Stimulated activated CD4-positive, alpha-beta T cell treated with anti-CD3 and anti-CD28 coated beads, Interleukin-2, amount 100 ng/mL, for 24 hours (primary cell): ENCODE measurements at places on chromosomes 4 and X.

DNA sequence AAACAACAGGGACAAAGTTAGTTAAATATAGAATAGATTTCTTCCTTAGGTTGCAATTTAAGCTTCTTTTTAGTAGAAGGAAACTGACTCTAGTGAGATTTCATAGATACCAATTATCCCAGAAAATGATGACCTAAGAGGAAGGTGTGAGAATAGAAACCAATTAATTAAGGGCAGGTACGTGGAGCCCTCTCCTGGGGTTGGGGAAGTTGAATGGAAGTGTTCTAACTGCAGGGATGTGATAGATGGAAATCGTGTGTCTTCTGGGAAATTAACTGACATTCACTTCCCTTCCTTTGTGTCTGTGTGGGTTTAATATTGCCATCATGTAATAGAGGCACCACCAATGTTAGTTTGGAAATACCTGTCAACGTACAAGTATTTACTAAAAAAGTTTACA is 204.1 kb upstream of the ANK2 start:
- no peak for DNase-seq

- no peak for DNase-seq
Measured at GRCh38 chr4:40281099-40281498, 54.0 kb upstream of the CHRNA9 start.

GRCh38 chrX:49860867-49861535 is 18.3 kb upstream of the USP27X start:
- DNase-seq, result no peak

GRCh38 chrX:3129256-3129655 is 88.0 kb downstream of the ARSF start:
- no peak for DNase-seq

- no peak for DNase-seq
Measured at GRCh38 chr4:169314906-169315305, 44.1 kb upstream of the SH3RF1 start.

DNA sequence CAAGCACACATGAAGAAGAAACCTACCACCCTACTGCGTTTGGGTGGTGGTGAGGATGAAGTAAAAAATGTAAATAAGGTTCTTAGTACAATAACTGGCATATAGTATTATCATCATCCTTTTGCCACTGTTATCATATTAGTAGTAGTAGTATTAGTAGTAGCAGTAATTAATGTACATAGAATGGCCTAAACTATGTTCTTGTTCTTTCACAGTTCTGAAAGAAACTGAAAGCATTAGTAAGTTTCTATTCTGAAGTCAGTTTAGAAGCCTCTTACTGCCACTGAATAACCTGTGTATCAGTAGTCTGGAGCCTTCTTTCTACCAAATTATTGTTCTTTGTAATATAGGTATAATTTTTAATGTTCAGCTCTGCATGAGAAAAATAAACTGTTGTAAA is 21.0 kb downstream of the COL4A6 start:
- DNase-seq, result no peak

DNA sequence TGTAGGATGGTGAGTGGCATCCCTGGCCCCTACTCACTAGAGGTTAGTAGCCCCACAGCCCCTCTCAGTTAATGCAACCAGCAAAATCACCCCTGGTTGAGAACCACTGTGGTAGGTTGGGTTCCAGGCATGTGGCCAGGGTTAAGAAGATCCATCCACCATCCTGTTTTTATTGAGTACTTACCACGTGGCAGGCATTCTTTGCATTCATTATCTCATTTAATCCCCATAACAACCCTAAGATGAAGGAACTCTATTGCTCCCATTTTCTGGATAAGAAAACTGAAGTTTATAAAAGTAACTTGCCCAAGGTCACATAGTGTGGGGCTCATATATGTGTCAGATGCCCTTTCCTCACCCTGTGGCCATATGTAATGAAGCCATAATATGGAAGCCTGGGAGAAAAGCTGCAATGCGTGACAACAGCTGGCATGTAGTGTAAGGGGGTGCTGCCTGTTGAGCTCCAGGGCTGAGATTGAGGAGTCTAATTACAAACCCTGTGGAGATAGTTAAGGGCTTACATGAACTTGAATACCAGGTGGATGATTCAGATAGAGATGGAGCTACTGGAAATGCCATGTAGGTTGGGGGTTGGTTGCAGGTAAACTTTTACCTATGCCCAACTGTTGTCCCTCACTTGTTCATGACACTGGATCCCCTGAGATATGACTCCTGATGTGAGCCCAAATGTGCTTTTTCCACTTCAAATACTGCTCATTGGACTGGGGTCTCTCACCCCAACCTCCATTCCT is 100.2 kb upstream of the PGRMC2 start:
- no peak for DNase-seq

GRCh38 chr4:11216520-11216919 is 212.2 kb downstream of the HS3ST1 start:
- no peak for DNase-seq

DNA sequence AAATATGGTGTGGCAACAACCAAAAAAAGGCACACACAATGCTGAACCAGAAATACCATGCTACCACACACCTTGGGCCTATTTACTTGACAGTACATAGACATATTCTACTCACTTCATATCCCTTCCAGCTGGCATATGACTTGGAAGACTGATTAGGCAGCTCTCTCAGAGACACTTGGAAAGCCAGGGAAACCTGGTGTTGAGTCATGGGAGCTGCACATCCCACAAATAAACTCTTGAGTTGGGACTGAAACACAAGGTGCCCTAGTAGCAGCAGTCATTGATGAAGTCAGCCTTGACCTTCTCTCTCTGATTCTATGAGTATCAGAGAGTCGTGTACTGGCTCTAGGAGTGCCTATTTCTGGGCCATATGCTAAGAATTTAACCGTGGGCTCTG is 776.6 kb upstream of the LCORL start:
- DNase-seq, result no peak

DNA sequence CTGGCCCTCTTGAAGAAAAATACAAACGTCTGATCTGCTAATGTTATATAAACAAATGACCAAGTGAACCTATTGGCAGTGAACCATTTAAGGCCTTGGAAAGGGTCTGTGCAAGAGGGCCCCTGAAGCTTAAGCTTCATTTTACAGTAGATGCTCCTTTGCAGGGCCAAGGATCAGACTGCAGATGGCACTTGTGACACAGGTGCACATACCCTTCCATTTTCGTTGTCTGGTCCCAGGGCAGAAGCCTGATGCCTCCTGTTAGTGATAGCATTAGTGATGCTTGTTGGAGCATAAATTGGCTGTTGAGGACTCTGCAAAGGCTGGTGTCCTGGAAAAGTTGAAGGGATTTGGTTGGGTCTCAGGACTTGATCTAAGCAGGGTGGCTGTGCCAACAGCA is 46.5 kb downstream of the ETNPPL start:
- DNase-seq, result no peak

- DNase-seq, result no peak
Measured at GRCh38 chr4:83247415-83248357, 36.9 kb downstream of the COQ2 start.

DNA sequence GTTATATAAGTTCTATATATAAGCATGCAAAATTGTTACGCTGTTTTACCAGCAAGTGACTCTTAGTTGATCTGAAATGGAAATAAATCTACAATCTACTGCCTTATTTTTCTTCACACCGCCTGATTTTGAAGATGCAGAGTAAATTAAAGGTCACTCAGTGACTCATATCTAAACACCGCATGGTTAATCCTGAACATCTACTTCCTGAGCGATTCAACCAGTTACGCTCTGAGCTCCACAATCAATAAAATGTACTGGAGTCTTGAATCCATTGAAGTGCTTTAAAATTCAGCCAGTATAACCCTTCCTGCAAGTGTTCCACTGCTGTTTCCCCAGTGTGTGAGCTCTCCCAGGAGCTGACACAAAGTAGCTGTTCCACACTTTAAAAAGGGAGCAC is 192.8 kb downstream of the SLC7A11 start:
- no peak for DNase-seq

DNA sequence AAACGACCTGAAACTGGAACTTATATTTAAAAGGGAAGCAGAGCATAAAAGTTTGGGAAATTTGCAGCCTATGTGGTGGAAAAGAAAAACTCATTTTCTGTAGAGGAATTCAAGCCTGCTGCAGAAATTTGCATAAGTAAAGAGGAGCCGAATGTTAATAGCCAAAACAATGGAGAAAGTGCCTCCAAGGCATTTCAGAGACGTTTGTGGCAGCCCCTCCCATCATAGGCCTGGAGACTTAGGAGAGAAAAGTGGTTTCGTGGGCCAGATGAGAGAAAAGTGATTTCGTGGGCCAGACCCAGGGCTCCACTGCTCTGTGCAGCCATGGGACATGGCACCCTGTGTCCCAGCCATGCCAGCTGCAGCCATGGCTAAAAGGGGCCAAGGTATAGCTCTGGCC is 361.9 kb downstream of the PCDH19 start:
- no peak for DNase-seq

DNA sequence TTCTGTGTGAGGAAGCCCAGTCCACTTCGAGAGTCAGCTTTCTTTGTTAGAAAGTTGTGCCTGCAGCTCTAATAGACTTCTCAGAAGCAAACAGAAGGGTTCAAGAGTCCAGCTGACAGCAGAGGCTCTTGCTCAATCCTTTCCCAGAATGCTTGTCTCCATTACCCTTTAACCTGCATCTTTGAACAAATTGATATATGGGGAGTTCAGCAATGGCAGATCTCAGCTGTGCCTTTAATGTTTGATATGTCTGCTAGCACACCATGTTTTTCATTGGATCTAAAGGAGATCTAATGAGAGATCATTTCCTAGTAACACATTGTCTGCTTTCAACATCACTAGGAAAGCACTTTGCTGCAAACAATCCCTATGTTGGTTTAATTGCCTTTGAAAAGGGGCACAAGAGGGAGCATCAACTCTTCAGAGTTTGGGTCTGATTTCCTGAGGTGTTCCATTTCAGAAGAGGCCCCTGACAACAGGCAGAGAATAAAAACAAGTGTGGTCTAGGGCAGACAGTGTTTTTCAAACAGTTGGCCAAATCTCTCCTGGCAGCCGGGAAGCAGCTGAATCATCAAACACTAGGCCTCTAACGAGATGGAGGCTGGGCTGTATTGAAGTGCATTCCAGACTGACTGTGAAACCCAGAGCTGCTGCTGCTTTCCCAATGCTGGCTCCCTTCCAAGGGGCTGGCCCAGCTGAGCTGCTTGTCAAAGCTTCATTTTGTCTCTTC is 55.5 kb downstream of the LUZP4 start:
- no peak for DNase-seq

- DNase-seq, result no peak
Measured at GRCh38 chr4:141432000-141432712, 204.2 kb upstream of the IL15 start.

- no peak for DNase-seq
Measured at GRCh38 chr4:123505095-123506010, 108.8 kb downstream of the SPRY1 start.
